T-helper 1 cell (primary cell): ENCODE measurements at places on chromosomes 1 and 21.

GRCh38 chr1:228007049-228007800 lies 427 bp downstream of the WNT3A start:
- no peak for DNase-seq

GRCh38 chr1:46749921-46750404 lies 31.0 kb upstream of the EFCAB14 start:
- no peak for DNase-seq

- no peak for DNase-seq
Measured at GRCh38 chr21:42154237-42155044, 64.5 kb upstream of the ABCG1 start.

GRCh38 chr1:19892628-19893168 lies 10.5 kb downstream of the OTUD3 start:
- no peak for DNase-seq

- no peak for DNase-seq
Measured at GRCh38 chr1:232390590-232390989, 239.3 kb downstream of the SIPA1L2 start.

DNA sequence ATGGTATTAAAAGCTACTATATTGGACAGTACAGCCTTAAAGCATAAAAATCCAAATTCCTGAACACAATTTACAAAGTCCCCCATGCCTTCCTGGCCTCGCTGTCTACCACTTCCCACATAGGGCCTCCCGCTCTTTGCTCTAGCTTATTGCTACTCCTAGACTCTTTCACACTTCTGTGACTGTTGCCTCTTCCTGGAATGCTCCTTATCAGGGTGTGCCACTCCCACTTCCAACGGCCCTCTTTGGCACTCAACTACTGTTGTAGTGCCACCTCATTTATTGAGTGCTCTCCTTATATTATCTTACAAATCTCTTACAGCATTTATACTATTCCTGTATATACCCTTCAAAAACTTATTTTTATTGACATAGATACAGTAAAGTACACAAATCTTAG lies 4.8 kb downstream of the SARS1 start:
- no peak for DNase-seq

DNA sequence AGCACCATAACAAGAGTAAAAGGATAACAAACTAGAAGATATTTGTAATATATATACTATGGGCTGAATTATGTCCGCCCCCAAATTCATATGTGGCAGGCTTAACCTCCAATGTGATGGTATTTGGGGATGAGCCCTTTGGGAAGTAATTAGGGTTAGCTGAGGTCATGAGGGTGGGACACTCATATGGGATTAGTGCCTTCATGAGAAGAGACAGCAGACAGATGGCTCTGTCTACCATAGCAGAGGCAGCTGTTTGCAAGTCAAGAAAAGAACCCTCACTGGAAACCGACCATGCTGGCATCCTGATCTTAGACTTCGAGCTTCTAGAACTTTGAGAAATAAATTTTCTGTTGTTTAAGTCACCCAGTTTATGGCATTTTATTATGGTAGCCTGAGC lies 303.6 kb downstream of the LMO4 start:
- no peak for DNase-seq

GRCh38 chr21:16198546-16198945 lies 468.8 kb downstream of the USP25 start:
- no peak for DNase-seq

DNA sequence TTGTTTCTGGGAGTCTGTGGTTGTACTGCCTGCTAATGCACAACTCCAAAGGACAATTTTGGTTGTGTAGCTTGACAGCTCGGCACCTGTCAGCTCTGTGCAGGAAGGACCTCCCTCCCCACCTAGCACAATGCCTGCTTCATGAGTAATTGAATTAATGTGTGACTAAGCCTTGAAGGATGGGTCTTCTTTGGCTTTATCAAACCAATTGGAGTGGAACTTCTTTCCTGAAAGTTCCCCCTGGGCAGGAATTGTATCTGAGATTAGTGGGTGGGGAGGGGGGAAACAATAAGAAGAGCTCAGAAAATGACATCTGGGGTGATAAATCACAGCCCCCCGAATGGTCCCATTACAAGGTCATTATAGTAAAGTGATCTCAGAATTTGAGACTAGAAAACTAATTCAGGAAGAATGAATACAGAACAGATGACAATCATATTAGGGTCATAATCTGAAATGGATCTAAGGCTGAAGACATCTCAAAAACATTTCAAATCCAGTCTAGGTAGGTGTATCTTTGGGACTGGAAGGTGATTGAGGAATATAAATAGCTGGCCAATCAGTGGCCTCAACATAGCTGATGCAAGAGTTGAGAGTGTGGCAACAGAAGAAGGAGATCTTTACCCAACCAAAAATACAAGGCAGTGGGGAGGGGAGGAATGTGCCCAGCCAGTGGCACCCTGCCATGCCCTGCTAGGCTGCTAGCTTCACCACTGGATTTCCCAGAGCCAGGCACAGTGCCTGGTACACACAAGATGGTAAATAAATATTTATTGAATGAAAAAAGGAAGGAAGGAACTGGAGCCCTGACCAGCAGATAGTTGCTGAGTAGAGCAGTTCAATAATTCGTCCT lies 10.1 kb upstream of the SESN2 start:
- DNase-seq = no peak

- DNase-seq = peak; percentile 7
Measured at GRCh38 chr21:37060296-37060695, 12.6 kb downstream of the PIGP start.

DNA sequence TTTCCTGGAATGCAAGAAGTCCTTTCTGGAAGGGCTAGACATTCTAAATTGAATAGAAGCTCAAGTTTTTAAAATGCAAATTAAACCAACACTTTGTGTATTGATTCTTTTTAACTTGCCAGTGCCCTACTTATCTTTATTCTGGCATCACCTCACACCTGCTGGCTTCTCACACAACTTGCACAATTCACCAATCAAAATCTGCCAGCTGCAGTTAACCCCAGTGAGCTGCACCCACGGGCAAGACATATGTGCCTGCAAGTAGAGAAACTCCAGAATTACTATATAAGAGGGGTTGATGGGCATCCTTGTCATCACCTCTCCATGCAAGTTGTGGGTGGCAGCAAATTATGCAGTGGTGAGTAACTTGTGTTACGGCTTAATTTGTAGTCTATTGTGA lies 11.7 kb upstream of the PLPPR4 start:
- no peak for DNase-seq

DNA sequence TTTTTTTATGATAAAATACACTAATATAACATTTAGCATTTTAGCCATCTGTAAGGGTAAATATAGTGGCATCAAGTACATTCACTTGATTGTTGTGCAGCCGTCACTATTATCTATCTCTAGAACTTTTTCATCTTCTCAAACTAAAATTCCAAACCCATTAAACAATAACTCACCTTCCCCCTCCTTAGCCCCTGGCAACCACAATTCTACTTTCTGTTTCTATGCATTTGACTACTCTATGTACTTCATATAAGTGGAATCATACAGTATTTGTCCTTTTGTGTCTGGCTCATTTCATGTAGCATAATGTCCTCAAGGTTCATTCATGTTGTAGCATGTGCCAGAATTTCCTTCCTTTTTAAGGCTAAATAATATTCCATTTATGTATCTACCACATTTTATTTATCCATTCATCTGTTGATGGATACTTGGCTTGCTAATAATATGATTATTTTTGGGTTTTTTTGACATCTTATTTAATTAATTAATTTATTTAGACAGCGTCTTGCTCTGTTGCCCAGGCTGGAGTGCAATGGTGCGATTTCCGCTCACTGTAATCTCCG lies 69.6 kb upstream of the MACF1 start:
- DNase-seq = no peak

GRCh38 chr21:42427809-42428419 lies 24.2 kb downstream of the UBASH3A start:
- DNase-seq = no peak

- DNase-seq = no peak
Measured at GRCh38 chr1:11468878-11469277, 10.1 kb upstream of the DISP3 start.

- DNase-seq = no peak
Measured at GRCh38 chr1:154999571-155000410, 2.8 kb upstream of the ZBTB7B start.

- DNase-seq = no peak
Measured at GRCh38 chr21:36584980-36585940, 105.3 kb upstream of the CLDN14 start.

DNA sequence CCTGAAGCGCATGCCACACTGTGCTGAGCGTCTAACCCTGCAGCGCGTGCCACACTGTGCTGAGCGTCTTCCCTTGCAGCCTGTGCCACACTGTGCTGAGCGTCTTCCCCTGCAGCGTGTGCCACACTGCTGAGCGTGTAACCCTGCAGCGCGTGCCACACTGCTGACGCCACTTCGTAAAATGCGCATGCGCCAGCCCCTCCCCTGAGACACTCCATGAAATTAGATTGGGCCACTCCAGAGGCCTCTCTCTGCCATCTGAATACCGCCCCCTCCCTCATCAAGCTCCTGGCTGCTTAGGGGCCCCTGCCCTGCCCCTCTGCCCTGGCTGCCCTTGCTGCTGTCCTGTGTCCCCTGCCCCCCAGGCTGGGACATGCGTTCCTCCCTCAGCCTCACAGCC lies 84.8 kb downstream of the POFUT2 start:
- no peak for DNase-seq
